ENCODE measurements at places on chromosomes 16 and 17. TPM values are rescaled to one million over a fixed set of nuclear protein-coding genes. Genes with fewer than 3 reads are reported as not detected.

- H3K36me3 ChIP-seq: no peaks in the 10 kb centered on the region
- no peak overlapping the region for H3K27ac ChIP-seq
- no peaks in the 10 kb centered on the region for H3K4me1 ChIP-seq
- no peak for DNase-seq
- no peak overlapping the region for H3K4me3 ChIP-seq
- H3K27me3 ChIP-seq: no peaks in the 10 kb centered on the region
These were observed 19.5 kb upstream of the CA10 start for GRCh38 chr17:52178012-52178411.

GRCh38 chr16:89164436-89164835 lies 7.1 kb upstream of the CDH15 start:
- H3K4me1 ChIP-seq: no peaks in the 10 kb centered on the region
- no peak overlapping the region for H3K27ac ChIP-seq
- no peaks in the 10 kb centered on the region for H3K36me3 ChIP-seq
- no peak overlapping the region for H3K4me3 ChIP-seq
- DNase-seq: no peak

Gene HASPIN
- total RNA-seq: 0.26 TPM

DNA sequence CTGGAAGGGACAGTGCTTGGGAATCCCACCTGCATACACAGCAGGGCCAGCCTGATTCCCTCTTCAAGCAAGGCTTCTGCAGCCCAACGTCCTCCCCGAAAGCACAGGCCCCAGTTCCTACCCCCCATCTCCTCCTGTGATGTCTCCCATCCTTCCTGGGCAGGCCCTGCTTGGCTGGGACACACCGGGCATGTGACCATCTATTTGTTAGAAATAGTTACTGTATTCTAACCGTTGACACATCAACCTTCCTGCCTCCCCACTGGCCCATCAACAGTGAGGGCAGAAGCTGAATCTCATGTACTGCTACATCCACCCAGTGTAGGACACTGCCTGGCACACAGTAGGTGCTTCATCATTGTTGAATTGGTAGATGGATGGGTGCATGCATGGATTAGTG lies 10.7 kb downstream of the PRR29 start:
- peak overlapping the region; percentile 27 for H3K27ac ChIP-seq
- H3K4me1 ChIP-seq: peaks cover 34% of the 10 kb centered on the region
- no peak overlapping the region for H3K4me3 ChIP-seq
- no peaks in the 10 kb centered on the region for H3K36me3 ChIP-seq

DNA sequence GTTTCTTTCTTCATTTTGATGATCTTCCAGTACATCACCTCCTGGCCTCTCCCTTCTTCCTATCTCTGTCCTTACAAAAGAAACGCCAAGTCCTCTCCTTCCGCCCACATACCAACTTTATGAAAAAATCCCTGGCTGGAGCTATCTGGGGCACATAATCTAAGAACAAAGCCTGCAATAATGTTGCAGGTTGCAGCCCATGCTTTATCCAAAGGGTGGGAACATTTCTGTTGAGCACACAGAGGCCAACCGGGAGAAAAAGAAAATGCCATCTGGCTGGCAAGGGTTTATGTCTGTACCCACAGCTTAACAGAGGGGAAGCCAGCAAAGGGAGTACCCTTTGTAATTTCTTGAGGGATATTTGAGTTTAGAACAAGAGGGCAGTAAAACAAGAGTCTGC lies 409.6 kb downstream of the SOX9 start:
- DNase-seq: no peak
- no peak overlapping the region for H3K4me3 ChIP-seq
- H3K4me1 ChIP-seq: no peaks in the 10 kb centered on the region
- H3K27ac ChIP-seq: no peak overlapping the region
- no peaks in the 10 kb centered on the region for H3K36me3 ChIP-seq

Gene PLXDC1
- 1.3 TPM for total RNA-seq

DNA sequence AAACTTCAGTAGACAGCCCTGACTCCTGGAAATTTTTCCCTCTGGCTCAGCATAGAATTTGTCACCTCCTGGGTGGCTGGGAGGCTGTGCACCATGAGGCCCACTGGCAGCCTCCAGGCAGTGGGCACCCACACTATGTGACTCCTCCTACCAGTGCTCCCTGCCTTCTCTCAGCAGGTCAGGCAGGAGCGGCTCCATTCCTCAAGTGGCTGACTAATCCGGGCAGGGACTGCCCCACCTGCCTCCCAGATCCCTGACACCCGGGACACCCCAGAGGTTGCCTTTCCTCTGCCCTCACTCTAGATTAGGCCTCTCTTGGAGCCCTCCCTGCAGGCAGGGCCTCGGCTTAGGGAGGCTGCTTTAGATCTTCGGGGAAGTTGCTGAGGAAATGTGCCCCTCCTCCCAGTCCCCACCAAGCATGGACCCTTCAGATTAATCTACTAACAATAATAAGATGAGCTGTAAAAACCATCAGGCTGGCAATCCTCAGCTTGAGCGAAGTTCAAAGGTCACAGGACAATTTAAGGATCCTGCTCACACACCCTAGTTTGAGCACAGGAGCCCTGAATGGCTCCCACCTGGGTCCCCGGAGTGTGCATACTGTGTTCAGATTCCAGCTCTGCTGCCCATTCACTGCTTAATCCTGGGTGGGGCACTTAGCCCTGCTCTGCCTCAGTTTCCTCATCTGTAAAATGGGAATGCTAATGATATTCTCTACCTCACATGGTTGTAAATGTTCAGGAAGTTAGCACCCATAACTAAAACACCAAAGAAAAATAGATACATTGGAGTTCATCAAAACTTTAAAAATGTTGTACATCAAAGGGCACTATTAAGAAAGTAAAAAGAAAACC lies 10.0 kb upstream of the MYCBPAP start:
- no peak overlapping the region for H3K4me3 ChIP-seq
- no peaks in the 10 kb centered on the region for H3K4me1 ChIP-seq
- no peak overlapping the region for H3K27ac ChIP-seq
- no peaks in the 10 kb centered on the region for H3K27me3 ChIP-seq
- DNase-seq: no peak

DNA sequence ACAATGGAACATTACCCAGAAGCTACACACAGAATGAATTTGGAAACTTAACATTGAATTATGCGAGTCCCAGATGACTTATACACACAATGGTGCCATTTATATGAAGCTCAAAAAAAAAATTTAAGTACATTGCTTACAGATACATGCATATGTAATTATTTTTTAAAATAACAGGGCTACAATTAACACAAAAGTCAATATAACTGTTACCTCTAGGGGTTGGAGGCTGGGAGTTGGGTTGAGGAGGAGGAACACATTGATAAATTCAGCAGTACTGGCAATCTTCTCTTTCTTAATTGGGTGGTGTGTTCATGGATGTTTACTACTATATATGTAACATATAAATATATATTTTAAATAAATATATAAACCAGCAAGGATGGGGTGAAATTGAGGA lies 1.1 kb downstream of the ZNF23 start:
- DNase-seq: no peak
- no peaks in the 10 kb centered on the region for H3K27me3 ChIP-seq
- H3K4me1 ChIP-seq: no peaks in the 10 kb centered on the region
- H3K27ac ChIP-seq: no peak overlapping the region
- no peak overlapping the region for H3K4me3 ChIP-seq

DNA sequence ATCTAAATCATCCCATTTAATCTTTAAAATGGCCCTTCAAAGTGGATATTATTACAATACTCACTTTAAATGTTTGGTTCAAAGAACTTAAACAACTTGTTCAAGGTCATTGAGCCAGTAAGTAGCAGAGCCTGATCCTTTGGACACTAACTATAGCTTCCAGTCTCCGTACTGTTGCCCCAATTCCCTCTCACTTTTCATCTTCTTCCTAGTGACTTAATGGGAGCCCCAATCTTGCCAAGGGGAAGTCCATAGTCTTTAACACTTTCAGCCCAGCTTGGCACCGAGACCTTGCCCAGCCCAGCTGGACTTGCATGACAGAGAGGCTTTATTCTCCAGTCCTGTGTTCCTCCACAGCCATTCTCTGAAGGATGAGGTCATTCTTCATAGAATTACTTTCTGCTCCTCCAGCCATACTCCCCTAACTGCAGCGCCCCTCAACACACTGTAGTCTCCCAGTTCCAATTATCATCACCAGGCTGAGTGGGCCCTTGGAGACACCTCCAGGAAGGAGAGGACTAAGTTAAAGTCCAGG lies 49.2 kb upstream of the NLK start:
- no peak for DNase-seq
- no peak overlapping the region for H3K4me3 ChIP-seq
- H3K4me1 ChIP-seq: no peaks in the 10 kb centered on the region

- no peak for DNase-seq
- H3K36me3 ChIP-seq: no peaks in the 10 kb centered on the region
- no peak overlapping the region for H3K4me3 ChIP-seq
- H3K4me1 ChIP-seq: peaks cover 19% of the 10 kb centered on the region
- no peaks in the 10 kb centered on the region for H3K27me3 ChIP-seq
These were observed 11.9 kb upstream of the SLC38A10 start for GRCh38 chr17:81306898-81307510.

DNA sequence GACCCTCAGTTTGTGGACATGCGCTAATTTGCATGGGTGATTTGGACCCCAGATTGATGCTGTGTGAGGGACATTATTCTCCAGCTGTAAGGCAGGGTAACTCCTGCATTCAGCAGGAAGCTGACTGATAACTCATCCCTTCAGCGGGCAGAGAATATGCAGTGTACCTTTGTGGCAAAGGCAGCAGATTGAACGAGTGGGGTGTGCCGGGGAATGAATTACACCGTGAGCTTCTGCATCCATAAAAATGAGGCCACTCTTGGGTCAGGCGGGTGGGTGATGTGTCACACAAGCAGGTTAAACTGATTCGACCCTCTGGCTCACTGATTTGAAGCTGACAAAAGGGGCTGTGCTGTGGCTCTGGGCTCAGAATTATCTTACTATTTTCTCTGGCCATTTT lies 128.9 kb upstream of the PMFBP1 start:
- H3K4me1 ChIP-seq: no peaks in the 10 kb centered on the region
- no peaks in the 10 kb centered on the region for H3K36me3 ChIP-seq
- no peak overlapping the region for H3K4me3 ChIP-seq
- H3K27me3 ChIP-seq: no peaks in the 10 kb centered on the region
- H3K27ac ChIP-seq: no peak overlapping the region

DNA sequence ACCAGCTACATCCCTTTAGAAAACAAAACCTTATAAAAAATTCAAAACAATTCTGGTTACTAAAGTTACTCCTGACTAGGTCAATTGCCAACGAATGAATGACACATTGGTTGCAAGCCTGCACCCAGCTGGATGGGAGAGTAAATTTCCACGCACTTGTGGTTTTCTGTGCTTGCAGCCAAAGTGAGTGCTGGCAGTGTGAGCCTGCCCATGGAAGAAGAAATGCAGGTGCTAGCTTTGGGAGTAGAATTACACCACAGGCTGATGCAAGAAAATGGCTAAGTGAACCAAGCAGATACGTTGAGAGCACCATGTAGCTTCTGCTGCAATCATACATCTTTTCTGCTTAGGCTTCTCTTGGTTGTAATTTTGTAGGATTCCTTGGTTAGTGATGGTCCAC lies 74.6 kb downstream of the SYCE1L start:
- no peak for DNase-seq
- H3K36me3 ChIP-seq: no peaks in the 10 kb centered on the region
- H3K27me3 ChIP-seq: no peaks in the 10 kb centered on the region
- H3K4me3 ChIP-seq: no peak overlapping the region

DNA sequence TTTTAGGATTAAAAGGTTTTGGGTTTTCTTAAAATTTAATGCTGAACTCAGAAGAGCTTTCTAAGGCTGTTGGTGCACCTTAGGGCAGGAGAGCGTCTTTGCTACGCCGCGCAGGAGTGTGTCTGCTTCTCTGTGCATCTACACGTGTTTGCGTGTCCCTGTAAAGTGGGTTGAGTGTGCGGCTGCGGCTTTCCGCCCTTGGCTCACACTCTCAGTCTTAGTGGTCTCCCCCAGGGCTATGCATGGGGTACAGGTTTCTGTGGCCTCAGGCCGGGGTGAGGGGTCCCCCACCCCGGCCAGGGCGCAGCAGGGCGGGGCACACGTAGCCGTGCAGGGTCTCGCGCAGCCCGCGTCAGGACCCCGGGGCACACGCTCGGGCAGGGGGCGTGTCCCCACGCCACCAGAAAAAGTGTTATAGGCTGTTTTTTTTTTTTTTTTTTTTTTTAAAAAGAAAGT lies 727 bp upstream of the TENT4B start:
- peak; percentile 53 for DNase-seq
- no peaks in the 10 kb centered on the region for H3K36me3 ChIP-seq
- no peaks in the 10 kb centered on the region for H3K27me3 ChIP-seq
- peaks cover 17% of the 10 kb centered on the region for H3K4me1 ChIP-seq
- peak overlapping the region; percentile 77 for H3K4me3 ChIP-seq

DNA sequence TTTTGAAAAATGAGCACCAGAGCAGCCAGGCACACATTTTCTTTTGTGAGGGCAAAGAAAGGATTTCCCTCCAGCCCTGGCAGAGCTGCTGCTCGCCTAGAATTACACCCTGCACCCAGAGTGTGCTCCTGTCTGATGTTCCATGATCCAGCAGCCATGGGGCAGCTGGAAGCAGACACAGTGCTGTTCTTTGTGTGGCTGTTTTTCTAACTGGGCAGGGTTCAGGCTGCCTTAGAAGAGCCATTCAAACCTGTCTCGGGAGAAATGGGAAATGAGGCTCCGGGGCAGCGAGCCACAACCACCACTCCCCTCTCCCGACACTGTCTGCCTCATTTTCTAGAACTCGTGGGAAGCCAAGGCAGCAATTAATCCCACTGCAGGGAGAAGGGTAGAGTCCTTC lies 28.9 kb downstream of the LITAF start:
- peak overlapping the region; percentile 24 for H3K27ac ChIP-seq
- DNase-seq: no peak

DNA sequence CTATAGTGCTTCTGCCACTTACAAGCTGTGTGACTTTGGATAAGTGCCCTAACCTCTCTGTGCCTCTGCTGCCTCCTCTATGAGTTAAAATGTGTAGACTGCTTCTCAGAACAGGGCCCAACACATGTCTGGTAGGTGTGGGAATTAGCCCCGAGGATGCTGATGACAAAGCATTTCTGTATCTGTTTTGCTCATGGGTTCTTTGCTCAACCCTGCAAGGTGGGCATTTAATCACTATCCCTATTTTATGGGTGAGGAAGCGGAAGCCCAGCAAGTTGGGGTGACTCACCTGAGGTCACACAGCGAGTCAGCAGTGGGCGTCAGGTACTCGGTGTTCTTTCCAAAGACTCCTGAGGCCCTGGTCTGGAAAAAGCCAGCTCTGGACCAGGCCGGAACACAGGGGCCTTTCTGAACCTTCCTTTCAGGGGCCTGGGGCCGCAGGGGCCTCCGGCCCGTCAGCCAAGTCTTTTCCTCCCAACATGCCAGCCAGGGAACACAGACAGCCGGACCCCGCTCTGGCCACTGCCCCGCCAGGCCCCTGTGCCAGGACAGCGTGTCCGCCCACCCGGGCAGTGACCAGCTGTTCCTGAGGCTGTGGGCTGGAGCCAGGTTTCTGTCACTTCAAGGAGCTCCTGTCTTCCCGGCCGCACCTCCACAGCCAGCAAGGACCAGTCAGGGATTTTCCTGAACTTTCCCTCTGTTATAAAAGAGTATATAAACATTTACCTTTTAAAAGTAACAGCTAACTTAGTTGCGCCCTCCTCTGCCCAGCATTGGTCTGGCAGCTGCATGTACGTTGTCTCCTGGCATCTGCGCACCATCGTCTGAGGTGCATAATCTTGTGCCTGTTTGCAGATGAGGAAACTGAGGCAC lies 62.5 kb downstream of the SREBF1 start:
- no peak overlapping the region for H3K4me3 ChIP-seq
- H3K4me1 ChIP-seq: peaks cover 53% of the 10 kb centered on the region
- no peaks in the 10 kb centered on the region for H3K27me3 ChIP-seq
- H3K27ac ChIP-seq: no peak overlapping the region
- no peaks in the 10 kb centered on the region for H3K36me3 ChIP-seq

GRCh38 chr17:63354256-63354655 lies 91.8 kb downstream of the CYB561 start:
- H3K4me1 ChIP-seq: peaks cover 9% of the 10 kb centered on the region
- no peaks in the 10 kb centered on the region for H3K36me3 ChIP-seq
- H3K27ac ChIP-seq: no peak overlapping the region
- no peak for DNase-seq
- no peak overlapping the region for H3K4me3 ChIP-seq

Gene NUPR1
- 86.7 TPM for total RNA-seq

Gene PMP22
- 71.1 TPM for total RNA-seq

Gene AIPL1
- not detected for total RNA-seq

Data from adrenal gland (tissue), 19 donors.